Fibroblast of skin of abdomen (primary cell): ENCODE measurements at places on chromosomes 2 and 18.

- no peak for DNase-seq
These were observed 60.4 kb downstream of the COL4A4 start for GRCh38 chr2:227103583-227103982.

DNA sequence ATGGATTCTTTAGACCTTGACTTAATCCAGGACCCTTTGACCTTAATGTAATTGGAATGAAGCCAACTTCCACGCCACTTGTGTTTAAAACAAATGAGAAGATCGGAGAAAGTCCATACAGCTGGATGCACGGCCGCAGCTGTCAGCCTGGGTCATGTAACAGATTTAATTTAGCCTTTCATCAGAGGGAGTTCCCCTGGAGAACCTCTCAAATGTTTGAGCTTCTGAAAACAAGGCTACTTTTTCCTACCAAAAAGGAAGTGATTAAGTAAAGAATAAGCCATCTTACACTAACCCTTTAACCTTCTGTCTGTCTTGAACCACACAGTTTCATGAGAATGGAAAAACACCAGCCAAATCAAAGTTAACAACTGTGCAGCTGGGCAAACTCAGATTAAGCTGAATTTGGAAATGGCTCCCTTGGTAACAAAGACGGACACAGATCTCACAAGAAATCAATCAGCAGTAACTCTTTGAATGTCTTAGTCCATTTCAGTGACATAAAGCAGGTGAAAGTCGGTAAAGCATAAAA is 103.6 kb downstream of the DOCK10 start:
- DNase-seq = peak; percentile 33

GRCh38 chr2:148490840-148491439 is 153.6 kb upstream of the EPC2 start:
- DNase-seq = no peak

- no peak for DNase-seq
These were observed 631.8 kb upstream of the SETBP1 start for GRCh38 chr18:44048846-44049245.

- no peak for DNase-seq
These were observed 40.7 kb downstream of the IL1R2 start for GRCh38 chr2:102032368-102033030.

- peak; percentile 8 for DNase-seq
These were observed 177.7 kb upstream of the ZC3H15 start for GRCh38 chr2:186308347-186308746.

DNA sequence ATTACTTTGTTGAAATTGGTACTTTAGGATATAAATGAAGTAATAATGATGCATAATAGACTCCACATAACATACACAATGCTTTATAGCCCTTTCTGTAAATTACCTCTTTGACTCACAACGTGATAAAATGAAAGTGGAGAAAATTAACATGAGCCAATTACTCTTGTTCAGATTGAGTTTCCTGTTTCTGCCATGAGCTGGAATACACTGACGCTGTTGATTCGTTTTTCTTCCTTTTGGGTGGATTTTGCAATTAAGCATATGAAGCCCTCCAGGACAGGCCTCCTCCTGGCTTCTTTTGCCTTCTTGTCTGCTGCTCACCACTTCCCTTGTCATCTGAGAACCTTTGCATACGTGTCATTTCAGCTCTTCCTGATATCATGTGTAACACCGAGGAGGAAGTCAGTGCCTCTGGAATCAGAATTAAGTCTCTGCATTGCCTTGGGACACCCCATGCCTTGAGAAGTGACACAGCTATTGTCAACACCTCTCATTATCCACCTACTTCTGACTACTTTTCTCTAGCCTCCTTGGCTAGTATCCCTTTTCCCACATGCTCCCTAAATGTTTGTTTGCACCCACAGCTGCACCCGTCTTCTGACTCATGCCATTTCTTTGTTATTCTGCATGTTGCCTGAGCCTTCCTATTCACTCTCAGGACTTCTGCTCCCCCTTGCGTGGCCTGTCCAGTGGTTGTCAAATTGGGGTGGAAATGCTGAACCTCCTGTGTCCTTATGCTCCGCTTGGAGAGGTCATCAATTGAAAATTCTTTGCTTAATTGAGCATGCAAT is 134.1 kb downstream of the FMNL2 start:
- DNase-seq = no peak

GRCh38 chr2:197805715-197806633 is 1.6 kb downstream of the PLCL1 start:
- DNase-seq = peak; percentile 12

- DNase-seq = no peak
These were observed 45.0 kb downstream of the SLC4A1AP start for GRCh38 chr2:27708666-27709065.

DNA sequence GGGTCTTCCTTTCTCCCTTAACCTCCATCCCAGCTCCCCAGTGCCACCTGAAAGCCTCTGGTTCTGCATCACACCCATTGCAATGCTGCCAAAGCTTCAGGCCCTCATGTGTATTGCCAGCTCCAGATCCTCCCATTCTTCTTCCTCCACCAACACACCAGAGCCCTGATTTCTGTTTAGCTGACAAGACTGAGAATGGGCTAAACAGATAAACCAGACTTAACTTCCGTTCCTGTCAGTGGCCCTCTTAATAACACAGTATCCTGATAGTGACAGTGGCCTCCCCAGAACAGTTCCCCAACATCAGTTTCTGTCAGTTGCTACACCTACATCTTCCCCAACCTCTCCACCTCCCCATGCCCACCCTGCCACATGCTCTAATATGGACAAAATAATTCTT is 31.3 kb upstream of the C1D start:
- DNase-seq = no peak

DNA sequence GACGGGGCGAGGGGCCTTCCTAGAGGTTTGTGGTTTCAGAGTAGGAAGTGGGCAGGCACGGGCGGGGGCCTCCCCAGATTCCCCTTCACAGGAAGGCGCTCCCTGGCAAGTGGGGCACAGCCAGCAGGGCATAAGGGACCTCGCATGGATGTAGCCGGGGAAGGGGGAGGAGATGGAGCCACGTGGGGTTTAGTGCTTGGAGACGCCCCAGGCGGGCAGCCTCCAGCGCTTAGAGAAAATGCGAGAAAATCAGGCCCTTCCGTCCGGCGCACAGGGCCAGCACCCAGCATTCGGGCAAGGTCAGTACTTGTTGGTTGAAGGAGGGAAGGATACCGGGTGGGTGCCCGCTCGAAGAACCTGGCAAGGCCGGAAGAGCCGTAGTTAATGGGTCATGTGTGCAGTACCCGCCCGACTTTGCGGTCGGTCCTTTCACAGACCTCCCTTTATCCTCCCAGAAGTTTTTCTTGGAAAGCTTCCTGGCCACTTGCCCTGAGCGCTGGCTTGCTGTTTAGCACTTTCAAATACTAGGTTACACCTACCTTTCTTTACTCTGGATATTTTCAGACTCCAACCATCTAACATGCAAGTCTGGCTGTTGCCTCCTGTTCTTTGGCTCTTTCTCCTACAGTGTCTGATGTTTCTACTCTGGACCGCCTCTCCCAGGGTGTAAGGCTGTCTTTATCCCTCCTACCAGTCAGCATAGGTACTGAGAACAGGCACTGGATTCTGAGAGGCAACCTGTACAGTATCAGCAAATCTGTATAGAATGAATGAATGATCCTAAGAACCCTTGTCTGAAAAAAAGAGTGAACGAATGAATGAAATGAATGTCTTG is 78.1 kb downstream of the CIB4 start:
- no peak for DNase-seq

GRCh38 chr2:170493426-170494097 is 221.6 kb upstream of the SP5 start:
- peak; percentile 53 for DNase-seq

DNA sequence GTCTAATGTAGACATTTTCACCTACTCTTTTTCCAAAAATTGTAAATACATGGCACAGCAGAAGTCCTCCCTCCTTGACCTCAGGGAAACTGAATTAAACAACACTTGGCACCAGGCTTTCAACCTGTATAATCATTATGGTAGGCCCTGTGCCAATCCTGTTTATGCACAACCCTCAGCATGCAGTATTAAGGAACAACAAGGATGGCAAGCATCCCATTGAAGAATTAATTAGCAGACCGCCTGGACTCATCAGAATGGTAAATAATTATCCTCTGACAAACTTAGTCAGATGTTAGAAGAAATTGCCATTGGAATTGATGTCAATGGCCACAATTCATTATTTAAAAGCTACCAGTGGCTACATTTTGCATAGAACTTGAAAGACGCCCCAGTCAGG is 66.3 kb upstream of the GALNT5 start:
- DNase-seq = no peak

- no peak for DNase-seq
These were observed 30.0 kb upstream of the HS6ST1 start for GRCh38 chr2:128348701-128349100.

GRCh38 chr2:40178171-40178778 is 273.6 kb downstream of the SLC8A1 start:
- DNase-seq = no peak

GRCh38 chr2:235303499-235304291 is 190.1 kb upstream of the AGAP1 start:
- DNase-seq = no peak

GRCh38 chr18:27185025-27185763 is at the start of gene CHST9:
CHST9 (minus strand) TSS chr18:27185308; CDS start chr18:27142809, 42,499 bp downstream.
- DNase-seq = no peak
